ENCODE measurements at places on chromosomes 13 and 19.

- DNase-seq, result no peak
Observed at GRCh38 chr19:10231612-10232228, 589 bp upstream of the S1PR2 start.

- no peak for DNase-seq
Observed at GRCh38 chr13:94666065-94666464, 46.3 kb downstream of the SOX21 start.

GRCh38 chr19:10339977-10340376 lies 553 bp upstream of the ICAM3 start:
- DNase-seq, result no peak

DNA sequence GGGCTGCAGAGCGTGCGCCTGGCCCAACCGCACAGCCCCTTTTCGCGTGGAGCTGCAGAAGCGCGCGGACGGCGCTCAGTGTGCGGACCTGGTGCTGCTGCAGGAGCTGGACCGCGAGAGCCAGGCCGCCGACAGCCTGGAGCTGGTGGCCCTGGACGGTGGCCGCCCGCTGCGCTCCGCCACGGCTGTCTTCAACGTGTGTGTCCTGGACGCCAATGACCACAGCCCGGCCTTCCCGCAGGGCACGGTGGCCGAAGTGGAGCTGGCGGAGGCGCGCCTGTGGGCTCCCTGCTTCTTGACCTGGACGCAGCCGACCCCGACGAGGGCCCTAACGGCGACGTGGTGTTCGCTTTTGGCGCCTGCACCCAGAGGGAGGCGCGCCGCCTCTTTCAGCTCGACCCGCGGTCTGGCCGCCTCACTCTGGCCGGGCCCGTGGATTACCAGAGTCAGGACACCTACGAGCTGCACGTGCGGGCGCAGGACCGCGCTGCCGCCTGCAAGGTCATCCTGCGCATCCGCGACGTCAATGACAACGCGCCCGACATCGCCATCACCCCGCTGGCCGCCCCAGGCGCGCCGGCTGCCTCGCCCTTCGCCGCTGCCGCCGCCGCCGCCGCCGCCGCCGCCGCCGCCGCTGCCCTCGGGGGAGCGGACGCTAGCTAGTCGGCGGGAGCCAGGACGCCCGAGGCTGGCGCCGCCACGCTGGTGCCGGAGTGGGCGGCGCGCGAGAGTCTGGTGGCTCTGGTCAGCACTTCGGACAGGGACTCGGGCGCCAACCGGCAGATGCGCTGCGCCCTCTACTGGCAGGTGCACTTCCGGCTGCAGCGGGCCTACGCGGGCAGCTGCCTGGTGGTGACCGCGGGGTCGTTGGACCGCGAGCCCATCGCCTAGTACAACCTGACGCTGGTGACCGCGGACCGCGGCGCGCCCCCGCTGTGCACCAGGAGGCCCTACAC lies 172.2 kb downstream of the OLFM4 start:
- no peak for DNase-seq

DNA sequence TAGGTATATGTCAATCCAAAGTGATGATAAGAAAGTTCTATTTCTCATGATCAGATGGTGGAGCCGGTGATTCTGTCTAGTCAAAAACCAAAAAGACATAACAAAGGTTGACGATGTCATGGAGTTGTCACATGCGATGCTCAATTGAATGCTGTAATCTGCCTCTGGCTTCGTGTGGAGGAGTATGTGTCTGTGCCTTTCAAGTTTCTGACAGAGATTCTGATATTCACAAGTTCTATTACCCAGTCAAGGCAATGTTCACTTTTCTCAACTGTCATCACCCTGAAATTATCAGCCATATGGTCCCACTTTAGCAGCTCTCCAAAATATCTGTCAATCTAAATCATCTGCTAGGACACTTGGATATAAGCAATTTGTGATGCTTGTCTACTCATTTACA lies 367.6 kb upstream of the PRR20A start:
- no peak for DNase-seq

DNA sequence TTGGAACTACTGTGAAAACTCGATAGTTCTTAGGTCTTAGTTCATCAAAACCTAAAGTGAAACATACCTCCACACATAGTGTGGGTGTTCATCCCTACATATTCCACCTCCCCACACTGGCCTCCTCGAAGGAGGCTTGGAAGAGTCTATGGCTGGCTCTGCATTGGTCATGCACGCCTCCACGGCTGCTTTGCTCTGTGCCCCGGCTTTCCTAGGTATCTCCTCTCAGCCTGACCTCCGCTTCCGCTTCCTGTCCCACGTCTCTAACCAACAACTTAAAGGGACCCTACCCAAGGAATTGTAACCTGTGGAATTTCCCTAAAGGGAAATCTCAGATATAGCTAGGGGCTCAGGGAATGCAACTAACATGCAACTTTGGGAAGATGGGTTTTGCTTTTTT lies 79.7 kb upstream of the MBNL2 start:
- no peak for DNase-seq

- DNase-seq, result no peak
Observed at GRCh38 chr19:43578787-43579186, 3.2 kb downstream of the PINLYP start.

GRCh38 chr13:58437427-58437826 lies 805.9 kb downstream of the PCDH17 start:
- no peak for DNase-seq

DNA sequence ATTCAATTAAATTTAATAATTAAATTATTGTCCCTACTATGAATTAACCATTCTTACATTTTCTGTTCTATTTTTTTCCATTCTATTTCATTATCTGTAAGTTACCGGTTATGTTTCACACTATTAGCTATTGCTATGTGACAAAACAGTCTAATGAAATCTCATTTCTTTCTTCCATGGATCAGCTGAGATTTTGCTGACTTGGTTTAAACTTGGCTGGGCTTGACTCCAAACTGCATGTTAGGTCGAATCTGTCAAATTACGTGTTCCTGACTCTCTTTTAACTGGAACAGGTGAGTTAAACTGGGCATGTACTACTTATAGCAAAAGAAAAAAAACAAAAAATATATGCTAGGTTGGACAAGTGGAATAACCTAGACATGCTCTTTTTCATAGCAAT lies 1464.4 kb downstream of the OLFM4 start:
- no peak for DNase-seq

DNA sequence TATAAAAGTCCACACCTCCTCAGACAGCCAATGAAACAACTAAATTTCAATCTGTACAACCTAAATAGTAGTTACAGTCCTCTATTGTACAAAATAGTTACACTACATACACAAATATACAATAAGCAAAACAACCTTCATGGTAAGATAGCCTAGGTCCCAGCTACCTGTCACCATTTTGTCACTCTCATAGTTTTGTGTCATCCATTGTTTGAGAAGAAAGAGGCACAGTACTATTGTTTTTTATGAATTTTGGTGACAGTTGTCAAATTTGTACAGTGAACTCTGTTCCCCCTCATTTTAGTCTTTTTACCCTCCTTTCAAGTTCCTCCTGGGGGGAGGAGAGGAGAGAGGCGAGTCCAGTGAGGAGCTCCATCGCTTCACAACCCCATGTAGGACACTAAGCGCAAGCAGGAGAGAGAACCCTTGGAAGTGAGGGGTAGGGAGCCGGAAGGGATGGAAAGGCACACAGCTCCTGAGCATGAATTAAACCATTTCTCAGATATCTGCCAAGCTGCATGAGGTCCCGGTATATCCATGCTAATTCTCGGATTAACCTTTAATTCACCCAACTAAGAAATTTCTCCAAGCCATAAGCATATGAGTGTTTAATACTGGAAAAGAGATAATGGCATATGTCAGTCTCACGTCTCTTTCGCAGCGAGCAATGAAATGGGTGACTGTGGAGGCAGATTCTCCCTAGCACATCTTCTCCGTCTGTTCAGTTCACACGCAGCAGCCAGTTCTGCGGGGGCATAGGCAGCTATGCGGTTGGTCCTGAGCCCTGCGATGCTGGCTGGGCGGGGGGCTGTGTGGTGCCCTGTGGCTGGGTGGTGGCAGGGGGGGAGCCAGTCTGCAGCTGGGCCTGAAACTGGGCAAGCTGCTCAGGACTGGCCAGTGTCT lies 60.5 kb downstream of the SERP2 start:
- no peak for DNase-seq

All from COR-L47 (cell line).